ENCODE measurements at places on chromosomes 16 and 17.

- no peak for DNase-seq
Measured at GRCh38 chr16:10608687-10609401, 28.4 kb upstream of the EMP2 start.

DNA sequence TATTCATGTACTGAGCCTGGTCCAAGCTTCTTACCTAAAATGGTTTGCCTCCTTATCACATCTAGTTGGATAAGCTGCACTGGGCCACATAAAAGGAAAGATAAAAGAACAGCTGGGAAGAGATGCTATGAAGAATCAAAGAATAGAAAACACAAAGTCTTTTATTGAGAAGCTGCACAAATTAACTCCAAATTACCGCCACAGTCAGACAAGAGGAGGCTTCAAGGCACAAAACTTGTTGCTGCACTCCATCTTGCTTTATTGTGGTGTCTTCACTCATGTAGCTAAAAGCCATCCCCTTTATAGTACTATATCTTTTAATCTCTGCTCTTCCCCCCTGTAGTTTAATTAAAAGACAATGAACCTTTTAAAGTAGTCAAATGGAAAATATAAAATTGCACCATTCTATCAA lies 330.6 kb upstream of the PMFBP1 start:
- no peak for DNase-seq

- DNase-seq: no peak
Measured at GRCh38 chr17:72139212-72139611, 18.4 kb downstream of the SOX9 start.

GRCh38 chr17:6796017-6796886 lies 20.2 kb downstream of the FBXO39 start:
- no peak for DNase-seq

- DNase-seq: no peak
Measured at GRCh38 chr17:44878627-44879221, 20.5 kb downstream of the EFTUD2 start.

DNA sequence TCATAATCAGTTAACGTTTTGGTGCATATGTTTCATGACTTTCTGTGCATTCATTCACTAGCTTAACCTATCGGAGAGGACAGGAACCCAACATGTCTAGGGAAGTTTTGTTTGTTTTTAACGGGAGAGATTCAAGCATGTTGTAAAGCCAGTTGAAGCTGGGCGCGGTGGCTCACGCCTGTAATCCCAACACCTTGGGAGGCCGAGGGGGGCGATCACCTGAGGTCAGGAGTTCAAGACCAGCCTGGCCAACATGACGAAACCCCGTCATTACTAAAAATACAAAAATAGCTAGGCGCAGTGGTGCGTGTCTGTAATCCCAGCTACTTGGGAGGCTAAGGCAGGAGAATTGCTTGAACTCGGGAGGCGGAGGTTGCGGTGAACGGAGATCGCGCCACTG lies 1.4 kb upstream of the TNRC6A start:
- no peak for DNase-seq

DNA sequence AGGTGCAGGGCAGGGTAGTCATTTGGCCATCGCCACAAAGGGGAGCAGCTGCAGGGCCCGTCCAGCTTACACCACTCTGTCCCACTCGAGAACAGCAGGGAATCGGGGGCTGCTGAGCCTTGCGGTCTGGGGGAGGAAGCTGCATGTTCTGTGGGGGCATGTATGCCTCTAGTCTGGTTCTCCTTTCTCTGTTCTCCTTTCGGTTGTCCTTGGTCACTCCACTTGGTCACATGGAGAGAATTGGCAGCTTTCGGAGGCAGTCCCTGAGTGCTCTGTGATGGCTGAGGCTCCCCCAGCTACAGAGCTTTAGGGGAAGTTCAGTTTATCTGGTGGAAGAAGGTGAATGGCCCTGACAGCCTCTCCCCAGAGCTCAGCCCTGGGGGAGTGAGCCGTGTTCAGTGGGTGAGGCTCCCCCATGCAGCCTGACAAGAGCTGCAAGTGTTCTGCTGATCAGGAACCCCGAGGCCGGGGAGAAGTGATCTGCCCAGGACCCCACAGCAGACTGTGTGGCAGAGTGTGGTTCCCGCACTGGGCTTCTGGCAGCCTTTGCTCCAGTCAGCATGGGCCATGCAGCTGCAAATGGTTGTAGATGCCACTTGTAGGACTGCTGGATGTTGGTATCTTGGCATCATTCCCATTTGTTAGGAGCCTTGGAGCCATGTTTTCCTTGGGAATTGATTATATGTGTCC lies 22.3 kb upstream of the SMPD3 start:
- DNase-seq: no peak

GRCh38 chr17:78974635-78975591 lies 4.8 kb downstream of the LGALS3BP start:
- DNase-seq: no peak

DNA sequence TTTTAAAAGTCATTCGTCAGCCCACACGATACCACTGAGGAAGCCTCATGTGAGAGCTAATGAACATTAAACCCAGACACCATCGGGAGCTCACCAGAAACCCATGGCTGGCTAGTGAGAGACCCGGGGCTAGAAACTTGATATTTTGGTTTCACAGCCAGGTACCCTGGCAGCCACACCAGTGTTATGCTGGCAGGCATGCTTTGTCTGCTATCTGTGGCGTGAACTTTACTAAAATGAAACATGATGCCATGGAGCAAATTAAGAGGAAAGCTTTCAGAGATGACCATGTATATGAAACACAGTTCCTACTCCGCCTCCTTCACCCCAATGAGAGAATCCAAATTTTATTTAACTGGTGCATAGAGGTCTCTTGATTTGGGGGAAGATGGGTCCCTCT lies 291.2 kb downstream of the IRX3 start:
- no peak for DNase-seq

DNA sequence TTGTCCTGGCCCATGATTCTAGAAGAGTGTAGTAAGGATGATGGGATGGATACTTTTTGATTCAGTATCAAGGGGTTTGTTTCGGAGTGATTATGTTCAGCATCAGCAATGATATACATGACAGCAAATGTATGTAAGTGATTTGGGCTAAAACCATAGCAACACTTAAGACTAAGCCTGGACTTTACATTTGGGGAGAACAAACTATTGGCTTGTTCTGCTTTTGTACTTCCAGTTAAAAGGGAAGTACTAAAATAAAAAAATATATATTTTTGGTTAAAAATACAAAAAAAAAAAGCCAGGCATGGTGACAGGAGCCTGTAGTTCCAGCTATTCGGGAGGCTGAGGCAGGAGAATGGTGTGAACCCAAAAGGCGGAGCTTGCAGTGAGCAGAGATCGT lies 20.5 kb upstream of the DHX8 start:
- no peak for DNase-seq

- DNase-seq: no peak
Measured at GRCh38 chr17:81039854-81040758, 5.2 kb downstream of the BAIAP2 start.

DNA sequence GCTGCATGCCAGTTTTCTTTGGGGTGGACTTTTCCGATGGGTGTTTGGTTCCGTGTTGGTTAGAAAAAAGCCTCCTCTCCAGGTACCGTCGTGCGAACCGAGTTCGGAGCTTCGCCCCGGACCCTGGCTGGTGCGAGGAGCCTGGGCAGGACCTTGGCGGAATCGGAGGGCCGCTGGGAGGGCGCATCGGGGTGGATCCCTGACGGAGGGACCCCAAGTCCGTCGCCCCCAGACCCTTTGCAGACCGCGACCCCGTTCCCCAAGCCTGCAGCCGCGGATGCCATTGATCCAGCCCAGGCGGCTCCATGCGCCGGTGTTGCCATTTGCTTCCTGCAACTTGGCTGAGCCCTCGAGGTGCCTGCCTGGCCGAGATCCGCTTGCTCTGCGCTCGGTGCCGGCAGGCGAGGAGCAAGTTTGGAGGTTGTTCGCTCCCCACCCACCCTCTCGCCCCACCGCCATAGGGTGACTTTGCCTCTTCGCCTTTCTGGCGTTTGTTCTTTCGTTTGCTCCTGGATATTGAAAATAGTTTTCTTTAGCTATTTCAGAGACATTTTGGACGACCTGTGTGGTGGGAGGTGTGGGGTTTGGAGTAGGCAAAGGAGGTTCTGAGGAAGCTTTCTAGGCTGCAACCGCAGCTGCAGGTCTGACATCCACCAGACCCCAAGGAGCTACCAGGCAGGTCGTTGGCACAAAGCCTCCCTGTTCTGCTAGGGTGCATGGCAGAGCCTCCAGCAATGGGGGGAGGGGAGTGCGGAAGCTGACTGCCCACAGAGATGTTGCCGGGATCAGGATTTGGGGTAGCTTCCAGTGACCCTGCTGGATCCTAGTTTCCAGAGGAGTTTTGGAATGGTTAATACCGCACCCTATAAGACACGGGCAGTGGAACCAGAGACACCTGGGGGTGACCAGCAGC lies 58.2 kb downstream of the RAP1GAP2 start:
- no peak for DNase-seq

- DNase-seq: no peak
Measured at GRCh38 chr17:77811521-77811920, 147.0 kb upstream of the TNRC6C start.

DNA sequence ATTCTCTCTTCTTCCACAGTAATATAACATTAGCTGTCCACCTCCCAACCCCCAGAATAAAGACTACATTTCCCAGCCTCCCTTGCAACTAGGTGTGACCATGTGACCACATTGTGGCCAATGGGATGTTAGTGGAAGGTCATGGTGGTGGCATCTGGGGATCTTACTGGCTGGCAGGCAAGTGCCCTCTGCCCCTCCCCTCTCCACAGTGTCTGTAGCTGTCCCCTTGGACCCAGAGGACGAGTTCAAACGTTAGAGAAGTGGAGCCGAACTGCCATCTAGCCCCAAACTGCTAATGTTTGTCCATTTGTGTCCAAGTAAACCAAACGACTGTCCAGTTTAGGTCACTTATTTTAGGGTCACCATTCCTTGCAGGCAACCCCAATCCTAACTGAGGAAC lies 26.6 kb upstream of the KCNG4 start:
- peak; percentile 55 for DNase-seq

- no peak for DNase-seq
Measured at GRCh38 chr17:38566666-38567031, 39.1 kb downstream of the SRCIN1 start.

GRCh38 chr16:83552228-83552627 lies 255.6 kb upstream of the HSBP1 start:
- DNase-seq: no peak

DNA sequence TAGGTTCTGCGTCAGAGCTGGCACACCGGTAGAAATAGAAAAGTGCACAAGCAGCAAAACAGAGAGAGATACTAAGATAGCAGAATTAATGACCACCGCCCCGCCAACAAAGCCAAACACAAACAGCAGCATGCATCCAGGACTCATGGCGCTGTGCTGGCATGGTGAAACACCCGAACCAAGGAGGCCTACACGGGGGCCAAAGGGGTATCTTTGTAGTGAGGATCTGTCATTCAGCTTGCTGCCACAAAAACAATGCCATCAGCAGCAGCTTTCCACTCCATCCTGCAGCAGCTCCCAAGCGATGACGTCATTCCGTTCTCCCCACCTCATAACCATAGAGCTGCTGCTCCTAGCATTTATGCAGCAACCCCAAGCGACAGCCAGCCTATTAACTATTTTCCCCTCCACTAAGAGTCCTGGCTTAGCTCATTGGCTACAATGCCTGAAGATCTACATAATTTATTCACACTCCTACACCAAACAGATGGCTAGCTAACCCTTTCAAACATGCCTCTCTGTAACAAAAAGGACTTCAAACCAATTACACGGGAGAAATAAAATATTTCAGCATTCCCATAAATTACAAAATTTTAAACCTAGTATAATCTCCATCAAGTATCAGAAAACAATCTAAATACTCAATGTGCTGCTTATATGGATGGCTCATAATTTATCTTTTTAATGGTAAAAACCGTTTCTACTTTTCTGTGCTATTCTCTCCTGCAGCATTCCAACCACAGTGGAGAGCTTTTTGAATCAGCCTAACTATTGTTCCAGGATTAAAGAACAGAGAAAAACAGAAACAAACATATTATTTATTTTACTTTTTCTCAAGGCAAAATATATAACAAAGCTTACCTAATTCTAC lies 73.9 kb downstream of the SPAG9 start:
- no peak for DNase-seq

GRCh38 chr16:81409016-81409556 lies 35.5 kb upstream of the CMIP start:
- DNase-seq: no peak

- no peak for DNase-seq
Measured at GRCh38 chr16:66444049-66444481, 17.0 kb downstream of the BEAN1 start.

DNA sequence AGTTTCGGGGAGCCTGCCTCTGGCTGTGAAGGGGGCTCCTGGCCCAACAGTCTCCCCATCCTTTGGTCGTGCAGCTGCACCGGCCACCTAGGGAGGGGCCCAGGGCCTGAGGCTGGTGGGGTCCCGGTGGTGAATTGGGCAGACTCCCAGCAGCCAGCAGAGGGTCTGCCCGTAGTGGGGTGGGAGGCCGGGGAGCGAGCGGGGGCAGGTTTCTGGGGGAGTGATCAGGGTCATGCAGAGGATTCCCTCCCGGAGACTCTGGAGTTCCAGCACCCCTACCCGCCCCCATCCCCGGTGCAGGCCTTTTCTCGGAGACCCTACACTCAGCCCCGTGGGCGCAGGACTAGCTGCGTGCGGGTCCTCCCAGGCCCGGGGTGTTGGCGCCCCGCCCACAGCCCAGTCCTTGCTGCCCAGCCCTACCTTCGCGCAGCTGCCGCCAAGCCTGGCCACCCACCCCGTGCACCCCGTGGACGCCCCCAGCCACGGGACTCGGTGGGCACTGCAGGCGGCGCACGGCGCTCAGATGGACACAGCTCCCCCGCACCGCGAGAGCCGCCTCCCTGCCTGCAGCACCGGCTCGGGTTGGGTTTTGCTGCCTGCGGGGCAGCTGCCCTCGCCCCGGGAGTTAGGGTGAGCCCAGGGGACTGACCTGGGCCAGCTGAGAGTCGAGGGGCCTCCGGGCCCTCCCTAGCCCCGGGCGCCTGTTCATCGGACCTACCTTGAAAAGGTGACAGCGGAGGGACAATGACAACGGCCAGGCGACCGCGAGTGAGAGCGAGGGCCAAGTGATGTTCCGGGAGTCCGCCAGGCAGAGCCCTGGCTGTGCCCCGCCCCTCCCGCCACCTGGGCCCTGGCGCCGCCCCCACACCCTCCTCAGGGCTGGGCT lies at the start of gene GNG13:
GNG13 (minus strand) TSS at position 787 of the 886 bp plus-strand sequence. CDS start 1,657 bp downstream, outside the sequence.
- DNase-seq: no peak

GRCh38 chr17:8832711-8833352 lies 33.7 kb upstream of the MFSD6L start:
- peak; percentile 27 for DNase-seq

DNA sequence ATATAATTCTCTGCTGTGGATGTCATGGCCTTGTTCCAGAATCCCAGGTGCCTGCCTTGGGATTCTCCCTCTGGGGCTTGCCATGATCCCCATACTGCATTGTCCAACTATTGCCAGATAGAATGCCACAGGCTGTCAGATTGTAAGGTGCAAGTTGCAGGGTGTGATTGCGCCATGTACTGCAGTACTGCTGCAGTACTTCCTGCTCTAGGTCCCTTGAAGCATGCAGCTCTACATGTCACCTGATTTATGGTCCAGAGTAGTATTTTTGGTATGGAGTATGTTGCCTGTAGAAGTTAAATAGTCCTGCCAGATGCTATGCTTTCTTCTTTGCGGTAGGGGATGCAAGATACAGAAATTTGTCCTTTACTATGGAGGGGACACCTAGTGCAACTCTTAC lies 7.0 kb upstream of the SLFN5 start:
- no peak for DNase-seq

All from stimulated activated effector memory CD8-positive, alpha-beta T cell treated with anti-CD3 and anti-CD28 coated beads, Interleukin-12 subunit alpha, Interleukin-12 subunit beta, amount 100 ng/mL, for 72 hours (primary cell).